ENCODE measurements at places on chromosomes 11 and 22.

GRCh38 chr11:69269388-69269787 is 24.6 kb upstream of the MYEOV start:
- no peak for DNase-seq

DNA sequence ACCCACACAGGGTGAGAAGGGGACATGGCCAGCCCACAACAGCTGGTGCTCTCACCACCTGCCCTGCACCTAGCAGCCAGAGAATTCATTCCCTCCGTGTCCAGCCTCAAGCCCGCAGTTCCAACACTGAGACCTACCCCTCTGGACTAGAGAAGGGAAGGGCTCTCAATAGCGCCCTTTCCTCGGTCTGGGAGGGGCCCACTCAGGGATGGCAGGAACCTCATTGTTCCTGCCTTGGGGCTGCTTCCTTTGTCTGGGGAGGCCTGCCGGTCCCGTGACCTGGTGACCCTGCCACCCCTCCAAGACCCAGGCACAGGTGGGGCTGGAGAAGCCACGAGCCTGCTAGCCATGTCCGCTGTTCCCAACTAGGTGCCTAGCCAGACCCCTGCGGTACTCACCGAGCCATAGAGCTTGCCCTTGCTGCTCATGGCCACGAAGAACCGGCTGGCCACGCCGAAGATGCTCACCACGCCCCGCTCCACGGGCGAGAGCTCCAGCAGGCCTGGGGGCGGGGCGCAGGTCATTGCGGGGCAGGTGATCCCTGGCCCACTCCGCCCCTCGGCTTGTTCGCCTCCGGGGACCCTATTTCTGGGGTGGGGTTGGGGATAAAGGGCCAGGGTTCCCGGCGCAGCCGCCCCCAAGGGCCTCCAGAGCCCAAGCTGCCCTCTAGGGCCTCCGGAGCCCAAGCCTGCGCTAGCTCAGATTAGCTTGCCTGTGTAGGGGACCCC is 1.4 kb downstream of the FGF4 start:
- no peak for DNase-seq

DNA sequence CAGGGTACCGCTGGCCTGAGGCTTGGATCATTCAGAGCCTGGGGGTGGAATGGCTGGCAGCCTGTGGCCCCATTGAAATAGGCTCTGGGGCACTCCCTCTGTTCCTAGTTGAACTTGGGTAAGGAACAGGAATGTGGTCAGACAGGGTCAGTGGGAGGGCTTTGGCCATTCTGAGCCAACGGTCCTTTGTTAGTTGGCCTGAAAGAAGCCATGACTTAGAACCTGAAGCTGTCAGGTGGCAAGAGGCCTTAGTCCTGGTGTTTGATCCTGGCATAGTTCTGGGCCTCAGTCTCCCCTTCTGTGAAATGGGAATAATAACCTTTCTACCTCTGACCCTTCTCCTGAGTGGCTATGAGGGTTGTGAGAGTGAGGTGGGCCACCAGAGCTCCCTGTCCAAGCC is 8.3 kb downstream of the PGAP2 start:
- DNase-seq: no peak

GRCh38 chr22:44172370-44173108 is 8.2 kb upstream of the PARVG start:
- peak; percentile 4 for DNase-seq

DNA sequence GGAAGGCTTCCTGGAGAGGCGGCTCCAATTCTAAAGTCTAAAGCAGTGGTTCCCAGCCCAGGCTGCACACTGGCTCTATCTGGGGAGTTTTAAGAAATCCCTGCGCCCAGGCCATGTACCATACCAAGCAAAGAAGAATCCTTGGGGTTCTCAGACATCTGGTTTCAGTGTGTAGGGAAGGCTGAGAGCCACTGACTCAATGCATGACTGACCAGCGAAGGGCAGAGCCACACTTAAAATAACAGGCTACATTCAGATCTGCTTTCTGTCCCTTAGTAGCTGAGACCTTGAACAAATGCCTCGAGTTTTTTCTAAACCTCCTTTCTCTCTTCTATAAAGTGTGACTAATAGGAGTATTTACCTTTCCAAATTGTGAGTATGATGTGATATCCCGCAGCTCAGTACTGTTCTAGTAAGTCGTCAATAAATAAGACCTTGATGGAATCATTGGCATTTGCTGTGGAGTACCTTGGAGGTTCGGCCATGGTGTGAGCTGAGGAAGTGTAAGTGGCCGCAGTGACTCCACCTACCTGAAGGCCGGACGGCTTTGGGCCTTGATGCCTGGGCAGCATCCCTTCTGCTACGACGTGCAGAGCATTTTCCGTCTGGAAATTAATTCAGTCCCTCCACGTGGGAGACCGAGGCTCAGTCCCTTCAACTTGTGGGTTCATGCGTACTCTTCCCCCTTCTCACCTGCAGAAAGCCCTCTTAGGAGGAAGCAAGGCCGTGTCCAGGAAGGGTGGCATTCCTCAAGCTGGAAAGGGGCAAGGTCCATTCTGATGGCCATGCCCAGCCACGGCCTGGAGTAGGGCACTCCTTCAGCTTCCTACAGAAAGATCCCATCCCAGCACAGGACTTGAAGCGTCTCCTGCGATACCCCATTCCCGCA is 25.1 kb downstream of the GLB1L2 start:
- DNase-seq: no peak

GRCh38 chr22:43583501-43583900 is 171.7 kb downstream of the MPPED1 start:
- no peak for DNase-seq

DNA sequence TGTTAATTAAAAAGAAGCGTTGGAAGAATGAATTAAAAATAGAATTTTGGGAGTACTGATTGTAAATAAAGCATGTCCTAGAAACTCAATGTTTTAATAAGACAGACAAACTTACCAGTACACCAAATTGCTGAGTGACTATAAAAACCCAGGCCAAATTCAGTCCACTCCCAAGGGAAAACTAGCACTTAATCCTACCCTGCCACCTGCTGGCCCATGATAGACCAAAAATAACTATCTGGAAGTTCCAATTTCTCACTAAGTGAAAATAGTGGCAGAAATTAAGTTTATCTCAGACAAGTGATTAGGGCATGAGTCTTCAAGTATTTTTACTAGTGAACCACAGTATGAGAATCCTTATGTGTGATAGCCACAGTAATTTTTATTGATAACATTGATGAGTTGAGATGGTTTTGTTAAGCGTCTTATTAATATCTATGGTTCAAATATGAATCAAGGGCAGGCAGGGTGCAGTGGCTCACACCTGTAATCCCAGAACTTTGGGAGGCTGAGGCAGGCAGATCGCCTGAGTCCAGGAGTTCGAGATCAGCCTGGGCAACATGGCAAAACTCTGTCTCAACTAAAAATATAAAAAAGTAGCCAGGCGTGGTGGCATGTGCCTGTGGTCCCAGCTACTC is 9.8 kb upstream of the DDX10 start:
- peak; percentile 46 for DNase-seq

DNA sequence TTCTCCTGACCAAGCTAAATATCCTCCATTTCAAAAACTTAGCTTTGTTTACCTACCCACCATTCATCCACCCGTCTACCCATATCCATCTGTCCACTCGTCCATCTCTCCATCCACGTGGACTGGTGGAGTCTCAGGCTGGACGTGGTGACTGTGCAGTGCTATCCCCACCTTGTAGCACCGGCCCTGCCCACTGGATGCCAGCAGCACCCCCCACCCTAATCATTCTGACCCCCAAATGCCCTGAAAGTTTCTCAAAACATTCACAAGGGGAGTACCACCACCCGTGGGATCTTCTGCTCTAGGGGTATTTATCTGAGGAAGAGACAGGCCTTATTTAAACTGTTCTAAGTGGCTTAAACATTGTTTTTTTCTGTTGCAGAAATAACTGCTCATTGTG is 206.4 kb downstream of the TBC1D22A start:
- DNase-seq: no peak

DNA sequence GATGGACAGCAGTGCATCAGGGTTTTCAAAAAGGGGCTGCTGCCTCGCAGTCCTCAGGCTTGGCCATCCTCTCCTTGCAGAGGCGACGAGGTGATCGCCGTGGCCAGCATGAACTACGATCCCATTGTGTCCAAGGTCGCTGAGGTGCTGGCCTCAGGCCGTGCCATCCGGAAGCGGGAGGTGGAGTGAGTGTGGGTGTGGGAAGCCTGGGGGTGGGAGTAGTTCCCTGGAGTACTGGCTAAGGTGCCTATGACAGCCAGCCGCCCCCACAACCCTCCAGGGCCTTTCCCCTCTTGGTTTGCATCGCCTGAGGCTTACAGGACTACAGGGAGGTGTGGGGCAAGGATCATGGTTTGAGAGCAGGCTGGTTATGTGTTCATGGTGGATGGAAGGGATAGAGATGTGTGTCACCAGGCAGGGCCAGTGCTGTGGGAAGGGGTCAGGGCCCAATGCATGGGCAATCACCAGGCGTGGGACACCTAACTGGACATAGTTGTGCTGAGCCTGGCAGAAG is 2.1 kb upstream of the LZTR1 start:
- no peak for DNase-seq

DNA sequence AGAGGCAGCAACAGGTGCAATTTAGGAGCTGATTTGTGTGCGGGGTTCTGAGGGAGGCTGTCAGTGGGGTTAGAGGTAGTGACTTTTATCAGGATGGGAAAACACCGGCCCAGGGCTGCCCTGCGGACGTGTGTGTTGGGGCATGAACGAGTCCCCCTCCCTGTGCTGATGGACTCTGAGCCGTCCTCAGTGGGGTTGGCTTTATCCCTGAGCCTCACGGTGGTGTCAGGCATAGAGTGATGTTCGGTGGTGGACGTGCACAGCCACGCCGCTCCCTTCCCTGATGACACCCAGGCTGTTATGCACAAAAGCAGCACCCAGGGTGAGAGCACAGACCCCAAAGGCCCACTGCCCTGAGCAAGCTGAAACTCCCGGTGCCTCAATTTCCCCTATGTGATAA is 809.1 kb downstream of the BRD1 start:
- no peak for DNase-seq

DNA sequence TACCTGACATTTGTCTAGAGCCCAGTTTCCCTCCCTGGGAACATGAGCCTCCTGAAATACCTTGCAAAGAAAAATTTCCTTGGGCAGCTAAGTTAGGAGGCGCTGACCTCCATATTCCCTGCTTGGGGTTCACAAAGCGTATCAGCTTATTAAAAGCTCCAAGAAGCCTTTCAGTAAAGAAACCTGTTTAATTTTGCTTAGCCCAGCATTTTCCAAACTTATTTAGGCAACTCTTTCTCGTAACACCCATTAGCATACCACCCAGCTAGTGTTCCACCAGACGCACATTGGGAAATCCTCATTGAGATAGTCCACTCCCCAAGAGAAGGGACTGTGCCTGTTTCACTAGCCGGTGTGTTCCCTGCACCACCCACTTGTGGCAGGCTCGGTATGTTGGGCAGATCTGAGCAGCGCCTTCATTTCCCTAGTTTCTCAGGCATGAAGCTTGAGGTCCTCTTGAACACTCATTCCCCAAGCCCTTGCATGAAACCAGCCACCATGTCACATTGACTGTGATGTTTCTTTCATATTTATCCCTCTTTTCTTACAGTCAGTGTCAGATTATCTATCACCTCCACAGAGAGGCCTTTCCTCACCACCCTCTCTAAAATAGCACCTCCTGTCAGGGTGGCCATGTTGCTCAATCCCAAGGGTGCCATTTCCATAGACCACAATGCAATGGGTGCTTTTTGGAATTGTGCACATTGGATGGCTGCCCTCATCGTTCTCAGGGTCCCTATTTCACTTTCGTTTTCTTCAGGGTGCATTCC is 12.5 kb upstream of the ELF5 start:
- no peak for DNase-seq

DNA sequence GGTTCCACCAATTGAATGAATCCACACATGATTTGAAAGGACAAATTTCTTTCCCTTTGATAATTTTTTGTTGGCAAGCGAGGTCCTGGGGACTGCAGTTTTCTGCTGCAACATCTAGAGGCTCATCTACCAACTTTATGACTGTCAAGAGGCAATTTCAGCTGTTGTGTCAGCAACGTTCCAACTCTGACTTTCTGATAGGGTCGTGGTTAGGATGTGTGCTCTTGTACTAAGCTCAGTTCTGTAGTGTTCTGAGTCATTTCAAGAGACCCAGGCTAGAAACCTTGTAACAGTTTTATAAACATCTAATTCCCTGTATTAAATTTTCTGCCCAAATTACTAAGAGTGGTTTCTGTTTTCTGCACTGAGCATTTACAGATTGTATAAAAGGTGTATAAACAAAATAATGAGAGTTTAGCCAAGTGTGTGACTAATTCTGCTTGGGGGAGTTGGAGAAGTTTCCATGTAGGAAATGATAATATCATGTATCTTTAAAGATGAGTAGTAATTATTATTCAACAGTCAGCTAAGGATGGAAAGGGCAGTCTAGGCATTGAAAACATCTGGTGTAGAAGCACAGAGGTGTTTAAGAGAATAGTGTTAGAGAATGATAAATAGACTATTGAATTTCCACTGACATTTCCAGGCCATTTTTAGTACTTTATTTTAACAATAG is 72.2 kb downstream of the RBMXL2 start:
- DNase-seq: no peak

- DNase-seq: no peak
These were observed 1030.8 kb upstream of the CCDC90B start for GRCh38 chr11:84316866-84317555.

DNA sequence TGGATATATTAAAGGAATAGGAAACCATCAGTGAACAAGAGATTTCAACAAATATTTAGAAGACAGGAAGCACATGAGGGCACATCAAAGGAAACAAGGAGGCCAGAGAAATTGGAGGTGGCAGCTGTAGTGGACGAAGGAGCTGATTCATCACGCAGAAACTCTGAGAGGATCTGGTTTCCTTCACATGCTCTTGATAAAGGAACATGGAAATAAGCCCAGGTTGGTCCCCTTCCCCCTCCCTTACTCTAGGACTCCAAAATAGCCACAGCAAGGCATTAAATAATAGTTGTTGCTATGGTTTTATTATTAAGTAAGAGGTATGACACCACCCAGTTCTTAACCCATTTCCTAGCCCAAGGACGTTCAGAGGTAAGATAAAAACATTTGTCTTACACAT is 11.3 kb downstream of the IZUMO1R start:
- no peak for DNase-seq

DNA sequence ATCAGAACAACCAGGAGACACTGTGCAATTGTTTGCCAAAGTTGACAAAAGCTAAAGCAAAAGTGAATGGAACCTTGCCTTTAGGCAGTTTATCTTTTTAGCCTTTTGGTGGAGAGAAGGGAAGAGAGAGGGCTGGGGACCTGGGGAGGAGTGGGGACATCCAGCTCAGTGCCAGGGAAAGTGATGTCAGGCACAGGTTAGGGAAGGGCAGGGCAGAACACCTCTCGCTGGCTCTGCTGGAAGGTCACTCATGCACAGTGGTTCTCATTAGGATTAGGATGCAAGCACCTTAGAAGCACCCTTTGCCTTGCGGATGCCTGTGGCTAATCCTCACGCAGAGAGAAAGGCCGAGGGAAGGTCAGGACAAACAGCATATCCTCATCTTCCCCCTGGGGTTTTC is 14.3 kb upstream of the LINC01488 start:
- DNase-seq: no peak

DNA sequence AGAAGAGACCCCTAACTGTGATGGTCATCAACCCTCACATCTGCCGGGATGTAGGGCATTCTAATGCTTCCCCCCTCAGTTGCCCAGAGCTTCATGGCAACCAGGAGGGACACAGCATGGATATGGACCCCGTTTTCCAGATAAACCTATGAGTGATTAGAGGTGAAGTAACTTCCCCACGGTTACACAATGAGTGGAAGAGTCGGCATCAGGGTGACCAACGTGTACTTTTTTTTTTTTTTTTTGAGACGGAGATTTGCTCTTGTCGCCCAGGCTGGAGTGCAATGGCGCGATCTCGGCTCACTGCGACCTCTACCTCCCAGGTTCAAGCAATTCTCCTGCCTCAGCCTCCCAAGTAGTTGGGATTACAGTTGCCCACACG is 25.0 kb downstream of the TXN2 start:
- no peak for DNase-seq

All from NCI-H1092 treated with DMSO at 0.1 percent for 48 hours (cell line).